Immature natural killer cell (primary cell): ENCODE measurements at places on chromosomes 12 and 14. TPM values are rescaled to one million over a fixed set of nuclear protein-coding genes. Genes with fewer than 3 reads are reported as not detected.

TSPAN8 gene
- polyA plus RNA-seq, result not detected

TPH2 gene
- polyA plus RNA-seq, result not detected

HECTD1 gene
- 22.2 TPM for polyA plus RNA-seq

KRT74 gene
- not detected for polyA plus RNA-seq

GALNT16 gene
- polyA plus RNA-seq, result not detected

TM9SF1 gene
- 42.4 TPM for polyA plus RNA-seq

CD4 gene
- polyA plus RNA-seq, result 11.7 TPM

DNA sequence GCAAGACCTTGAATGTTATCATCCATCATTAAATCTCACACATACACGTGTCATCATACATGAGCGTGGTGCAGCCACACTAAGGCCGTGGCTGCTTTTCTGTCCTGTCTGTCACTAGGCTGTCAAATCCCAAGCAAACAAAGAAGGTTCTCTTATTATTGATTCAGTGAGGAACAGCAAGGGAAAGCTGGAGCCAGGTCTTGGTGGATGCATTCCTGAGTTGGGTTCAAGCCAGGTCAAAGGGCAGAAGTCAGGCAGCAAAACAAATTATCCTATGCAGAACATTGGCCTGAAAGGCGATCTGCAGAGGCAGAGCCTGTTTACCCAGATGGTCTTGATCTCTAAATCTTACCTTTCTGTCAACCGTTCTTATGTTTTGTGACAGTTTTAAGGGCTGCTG lies 252.3 kb downstream of the NEDD1 start:
- no peak overlapping the region for H3K4me3 ChIP-seq
- no peaks in the 10 kb centered on the region for H3K36me3 ChIP-seq
- no peaks in the 10 kb centered on the region for H3K4me1 ChIP-seq
- no peak overlapping the region for H3K27ac ChIP-seq

DNA sequence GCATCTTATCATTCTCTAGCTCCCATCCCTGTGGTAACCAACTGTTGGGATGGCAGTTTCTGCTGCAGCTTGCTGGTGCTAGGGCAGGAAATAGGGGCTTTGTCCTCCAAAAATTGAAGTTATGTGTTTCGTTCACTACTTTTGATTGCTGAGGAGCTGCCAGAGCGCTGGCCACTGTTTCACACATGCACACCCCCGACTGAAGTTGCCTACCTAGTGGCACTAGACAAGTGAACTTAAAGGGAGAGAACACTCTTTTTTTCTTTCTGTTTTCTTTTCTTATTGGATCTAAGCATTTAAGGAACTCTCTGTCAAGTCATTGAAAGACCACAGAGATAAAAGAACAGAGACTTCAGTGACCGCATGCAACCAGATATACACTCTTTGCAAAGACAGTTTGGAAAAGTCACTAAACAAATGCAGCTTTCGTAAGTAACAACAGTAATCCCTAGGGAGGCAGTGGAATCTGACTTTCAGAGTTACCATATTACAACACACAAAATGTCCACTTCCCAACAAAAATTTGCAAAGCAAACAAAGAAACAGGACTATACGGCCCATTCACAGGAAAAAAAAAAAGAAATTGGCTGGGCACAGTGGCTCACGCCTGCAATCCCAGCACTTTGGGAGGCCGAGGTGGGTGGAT lies 12.0 kb downstream of the TFCP2 start:
- no peak for DNase-seq
- peaks cover 11% of the 10 kb centered on the region for H3K36me3 ChIP-seq
- H3K27me3 ChIP-seq, result no peaks in the 10 kb centered on the region

DNA sequence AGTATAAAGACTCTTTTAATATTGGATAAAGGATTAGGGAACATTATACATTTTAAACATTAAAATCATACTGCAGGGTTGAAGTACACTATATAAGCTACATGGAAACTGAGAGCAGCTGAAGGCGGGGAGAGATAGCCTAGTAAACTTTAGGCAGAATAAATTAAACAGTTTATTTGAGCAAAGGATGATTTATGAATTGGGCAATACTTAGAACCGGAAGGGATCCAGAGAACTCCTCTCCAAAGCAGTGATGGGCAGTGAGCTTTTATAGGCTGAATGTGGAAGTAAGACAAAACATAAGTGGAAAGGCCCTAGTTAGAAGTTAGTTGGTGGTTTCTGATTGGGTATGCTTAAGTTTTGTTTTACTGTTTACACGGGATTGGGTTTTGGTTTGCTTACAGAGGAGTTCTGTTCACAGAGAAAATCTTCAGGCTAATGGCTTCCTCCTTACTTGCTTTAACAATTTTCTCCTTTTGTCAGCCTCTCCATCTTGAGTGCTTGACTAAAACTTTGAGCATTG lies 18.9 kb downstream of the LEMD3 start:
- H3K4me1 ChIP-seq, result peaks cover 95% of the 10 kb centered on the region
- no peaks in the 10 kb centered on the region for H3K27me3 ChIP-seq
- no peak overlapping the region for H3K27ac ChIP-seq
- no peaks in the 10 kb centered on the region for H3K36me3 ChIP-seq

DNA sequence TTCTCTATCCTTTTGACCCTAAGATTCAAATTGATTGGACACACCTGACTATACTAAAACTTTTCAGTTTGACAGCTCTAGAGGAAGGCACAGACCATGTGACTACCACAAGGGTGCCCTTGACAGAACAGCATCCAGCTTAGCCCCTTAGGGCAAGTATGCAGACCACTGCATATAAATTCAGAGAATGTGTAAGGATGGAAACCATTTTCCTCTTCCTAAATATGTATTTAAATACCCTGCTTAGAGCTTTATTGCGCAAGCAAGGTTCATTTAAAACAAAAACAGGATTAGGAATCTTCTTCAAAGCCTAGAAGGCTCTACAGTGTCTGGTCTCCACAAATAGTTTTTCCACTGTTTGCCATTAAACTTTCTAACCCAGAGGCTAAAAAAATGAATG lies 202.8 kb downstream of the MED13L start:
- H3K27ac ChIP-seq, result no peak overlapping the region
- no peak overlapping the region for H3K4me3 ChIP-seq
- no peaks in the 10 kb centered on the region for H3K36me3 ChIP-seq
- no peak for DNase-seq

GRCh38 chr14:103847451-103848174 lies at the start of gene PPP1R13B:
Gene PPP1R13B (minus strand): TSS chr14:103847575. CDS start chr14:103847307, 268 bp downstream.
- peak; percentile 92 for DNase-seq
- no peaks in the 10 kb centered on the region for H3K36me3 ChIP-seq
- H3K27ac ChIP-seq, result peak within 1 kb of the TSS; percentile 86
- H3K4me3 ChIP-seq, result peak within 1 kb of the TSS; percentile 88
- peaks cover 6% of the 10 kb centered on the region for H3K27me3 ChIP-seq

DNA sequence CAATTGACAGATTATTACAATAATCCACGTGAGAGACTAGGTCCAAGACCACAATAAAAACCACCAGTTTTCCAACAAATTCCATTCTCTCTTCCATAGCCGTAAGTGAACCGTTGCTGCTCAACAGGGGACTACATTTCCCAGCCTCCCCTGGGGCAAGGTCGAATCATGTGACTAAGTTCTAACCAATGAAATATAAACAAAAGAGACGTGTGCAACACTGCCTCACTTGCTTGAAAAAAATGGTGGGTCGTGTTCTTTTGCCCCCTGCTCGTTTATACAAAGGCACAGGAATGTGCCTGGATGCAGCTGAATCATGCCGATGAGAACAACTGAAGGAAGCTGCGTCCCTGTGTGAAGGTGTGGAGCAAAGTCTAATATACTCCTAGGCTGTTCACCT lies 51.1 kb downstream of the HSPB8 start:
- no peak overlapping the region for H3K27ac ChIP-seq
- no peak overlapping the region for H3K4me3 ChIP-seq
- DNase-seq, result no peak
- H3K4me1 ChIP-seq, result no peaks in the 10 kb centered on the region
- H3K36me3 ChIP-seq, result no peaks in the 10 kb centered on the region

- DNase-seq, result no peak
- H3K4me3 ChIP-seq, result no peak overlapping the region
- H3K4me1 ChIP-seq, result peaks cover 7% of the 10 kb centered on the region
- no peaks in the 10 kb centered on the region for H3K36me3 ChIP-seq
- H3K27me3 ChIP-seq, result peaks cover 6% of the 10 kb centered on the region
Measured at GRCh38 chr12:93972411-93973208, 175.8 kb upstream of the PLXNC1 start.

- H3K4me3 ChIP-seq, result peak overlapping the region; percentile 93
- peaks cover 20% of the 10 kb centered on the region for H3K27me3 ChIP-seq
- peak overlapping the region; percentile 99 for H3K27ac ChIP-seq
- peaks cover 19% of the 10 kb centered on the region for H3K36me3 ChIP-seq
- DNase-seq, result no peak
Measured at GRCh38 chr14:21268617-21269251, 508 bp downstream of the HNRNPC start.

- H3K27ac ChIP-seq, result no peak overlapping the region
- peaks cover 3% of the 10 kb centered on the region for H3K27me3 ChIP-seq
- H3K36me3 ChIP-seq, result no peaks in the 10 kb centered on the region
- no peak overlapping the region for H3K4me3 ChIP-seq
- DNase-seq, result no peak
- no peaks in the 10 kb centered on the region for H3K4me1 ChIP-seq
Measured at GRCh38 chr12:55840581-55841351, 2.0 kb downstream of the MMP19 start.

DNA sequence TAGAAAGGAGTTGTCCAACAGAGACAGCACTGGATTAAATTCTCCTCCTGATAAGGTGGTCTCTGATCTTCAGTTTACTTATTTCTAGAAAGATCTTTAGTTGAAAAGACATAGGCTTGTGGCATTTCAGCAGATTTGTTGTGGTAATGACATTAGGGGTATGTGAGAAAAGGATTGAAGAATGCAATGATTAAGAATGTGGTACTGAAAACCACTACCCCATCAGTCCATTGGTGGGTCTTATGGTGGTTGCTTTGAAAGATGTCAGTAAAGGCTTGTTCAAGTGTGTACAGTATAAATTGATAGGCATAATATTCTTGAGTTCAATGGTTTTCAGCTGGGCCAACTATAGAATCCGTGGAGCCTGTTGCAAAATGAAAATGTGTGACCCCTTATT lies 10.8 kb downstream of the PPFIBP1 start:
- H3K36me3 ChIP-seq, result peaks cover 6% of the 10 kb centered on the region
- H3K4me3 ChIP-seq, result peak overlapping the region; percentile 13
- no peak for DNase-seq
- peaks cover 2% of the 10 kb centered on the region for H3K27me3 ChIP-seq
- no peak overlapping the region for H3K27ac ChIP-seq

DNA sequence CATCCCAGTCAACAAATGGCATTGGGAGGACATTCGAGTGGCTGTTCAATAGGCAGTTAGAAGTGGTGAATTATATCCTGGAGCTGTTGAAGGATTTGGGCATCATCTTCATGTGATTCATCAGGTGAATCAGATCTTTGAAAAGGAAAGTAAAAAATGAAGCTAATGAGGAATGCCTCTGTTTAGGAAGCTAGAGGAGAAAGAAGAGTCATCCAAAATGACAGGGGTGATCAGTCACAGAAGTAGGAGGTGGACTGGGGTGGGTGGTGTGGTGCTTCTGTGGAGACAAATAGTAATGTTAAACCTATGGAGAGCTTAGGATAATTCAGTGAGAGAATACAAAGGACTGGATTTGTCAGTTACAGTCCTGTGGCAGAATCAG lies 32.7 kb downstream of the DIP2B start:
- no peak for DNase-seq
- no peaks in the 10 kb centered on the region for H3K27me3 ChIP-seq
- H3K4me1 ChIP-seq, result peaks cover 13% of the 10 kb centered on the region
- no peak overlapping the region for H3K27ac ChIP-seq

- no peaks in the 10 kb centered on the region for H3K36me3 ChIP-seq
- peak; percentile 34 for DNase-seq
- H3K27me3 ChIP-seq, result peaks cover 3% of the 10 kb centered on the region
Measured at GRCh38 chr12:105420659-105421240, 90.3 kb downstream of the C12orf75 start.

GRCh38 chr12:69026336-69026735 lies 93.4 kb upstream of the CPM start:
- no peak overlapping the region for H3K4me3 ChIP-seq
- H3K27me3 ChIP-seq, result peaks cover 7% of the 10 kb centered on the region
- H3K4me1 ChIP-seq, result no peaks in the 10 kb centered on the region
- DNase-seq, result no peak
- no peak overlapping the region for H3K27ac ChIP-seq

DNA sequence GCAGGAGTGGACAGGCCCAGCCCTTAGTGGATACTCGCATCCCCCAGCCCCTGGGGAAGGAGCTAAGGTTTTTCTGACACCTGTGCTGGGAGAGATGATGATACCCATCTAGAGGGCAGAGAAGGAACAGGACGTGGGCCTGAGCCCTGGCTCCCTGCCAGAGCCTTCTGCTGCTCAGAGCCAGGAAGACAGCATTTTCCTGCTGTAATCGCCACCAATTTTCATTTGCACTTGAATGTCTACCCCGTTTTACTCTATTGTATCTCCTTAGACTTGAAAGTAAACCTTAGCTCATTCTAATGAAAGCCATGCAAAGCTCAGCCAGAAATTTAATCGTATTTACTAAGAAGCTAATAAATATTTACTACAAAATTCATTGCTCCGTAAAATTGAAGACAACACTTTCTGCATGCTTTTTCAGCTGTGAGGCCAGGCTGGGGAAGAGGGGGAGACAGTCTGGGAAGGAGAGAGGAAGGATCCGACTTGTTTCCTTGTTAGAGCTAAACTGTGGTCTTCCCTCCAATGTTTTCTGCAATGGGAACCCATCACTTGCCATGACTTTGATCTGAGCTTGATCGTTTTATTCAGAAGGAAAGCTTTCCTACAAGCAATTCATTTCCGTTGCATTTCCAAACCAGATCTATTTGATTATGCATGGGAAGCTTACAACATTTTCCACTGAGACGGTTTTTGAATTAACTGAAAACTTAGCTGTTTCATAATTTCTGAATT lies 17.6 kb upstream of the TRAF3 start:
- no peak for DNase-seq
- no peak overlapping the region for H3K27ac ChIP-seq
- no peaks in the 10 kb centered on the region for H3K36me3 ChIP-seq
- H3K4me3 ChIP-seq, result no peak overlapping the region

GRCh38 chr12:21865846-21866245 lies 75.4 kb downstream of the ABCC9 start:
- H3K27ac ChIP-seq, result no peak overlapping the region
- H3K4me1 ChIP-seq, result no peaks in the 10 kb centered on the region
- no peak overlapping the region for H3K4me3 ChIP-seq
- peaks cover 5% of the 10 kb centered on the region for H3K27me3 ChIP-seq
- H3K36me3 ChIP-seq, result no peaks in the 10 kb centered on the region

DNA sequence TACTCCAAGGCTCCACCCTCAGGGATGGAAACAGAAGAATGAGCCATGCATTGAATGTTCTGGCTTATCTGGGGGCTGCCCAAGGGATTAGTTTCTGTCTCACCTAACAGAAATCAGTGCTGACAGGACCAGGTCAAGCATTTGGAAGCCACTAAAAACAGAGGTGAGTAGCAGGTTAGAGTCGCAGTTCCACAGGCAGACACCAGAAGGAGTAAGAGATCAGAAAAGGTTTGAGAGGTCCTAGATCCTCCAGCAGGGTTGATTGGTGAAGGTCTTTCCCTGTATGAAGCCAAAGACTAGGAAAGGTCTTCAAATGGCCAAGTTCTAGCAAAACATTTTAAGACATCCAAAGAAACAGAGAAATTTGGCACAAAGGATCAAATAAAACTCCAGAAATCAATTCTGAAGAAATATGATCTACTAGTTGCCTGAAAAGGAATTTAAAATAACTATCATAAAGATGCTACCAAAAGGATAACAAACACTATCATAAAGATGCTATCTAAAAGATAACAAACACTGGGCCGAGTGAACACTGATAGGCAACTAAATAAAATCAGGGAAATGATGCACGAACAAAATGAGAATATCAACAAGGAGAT lies 19.5 kb upstream of the TTC9 start:
- no peak overlapping the region for H3K4me3 ChIP-seq
- H3K4me1 ChIP-seq, result no peaks in the 10 kb centered on the region
- peaks cover 6% of the 10 kb centered on the region for H3K36me3 ChIP-seq
- no peak overlapping the region for H3K27ac ChIP-seq
- peaks cover 27% of the 10 kb centered on the region for H3K27me3 ChIP-seq
- DNase-seq, result peak; percentile 34
